ENCODE measurements at places on chromosomes 2 and 18.

DNA sequence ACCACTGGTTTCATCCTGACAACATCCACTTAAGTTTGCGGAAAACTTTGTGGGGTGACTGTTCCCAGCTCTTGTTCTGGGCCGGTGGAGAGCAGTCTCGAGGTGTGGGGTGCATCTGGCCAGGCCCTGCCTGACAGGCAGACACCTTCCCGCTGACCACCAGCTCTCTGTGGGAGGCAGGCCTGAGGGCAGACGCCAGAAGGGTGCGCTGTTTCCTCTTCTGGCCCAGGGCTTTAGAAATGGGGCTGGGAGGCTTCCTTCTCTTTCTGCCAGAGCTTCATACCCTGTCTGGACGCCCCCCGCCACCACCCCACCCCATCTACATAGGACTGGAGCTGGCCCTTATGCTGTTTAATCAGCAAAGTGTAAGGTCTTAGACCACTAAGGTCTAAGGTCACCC, 263.8 kb downstream of the LOXHD1 start:
- no peak for DNase-seq

DNA sequence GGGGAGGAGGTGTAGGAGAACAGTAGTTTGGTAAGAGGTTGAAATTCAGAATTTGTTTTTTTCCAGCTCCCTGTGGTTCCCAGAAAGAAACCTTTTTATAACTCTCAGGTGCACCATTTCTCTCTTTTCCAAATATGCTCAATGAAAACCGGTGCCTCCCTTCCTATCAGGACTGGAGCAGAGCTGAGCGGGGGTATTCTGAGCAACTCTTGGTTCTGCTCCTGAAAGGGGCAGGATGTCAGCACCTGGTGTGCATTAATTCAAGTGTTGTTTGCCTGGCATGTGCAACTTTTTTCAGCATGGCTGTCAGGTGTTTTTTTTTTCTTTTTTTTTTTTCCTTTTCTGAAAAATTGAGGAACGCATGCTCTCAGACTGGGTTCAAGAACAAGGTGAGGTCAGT, 74.1 kb downstream of the MAPK4 start:
- DNase-seq: no peak

DNA sequence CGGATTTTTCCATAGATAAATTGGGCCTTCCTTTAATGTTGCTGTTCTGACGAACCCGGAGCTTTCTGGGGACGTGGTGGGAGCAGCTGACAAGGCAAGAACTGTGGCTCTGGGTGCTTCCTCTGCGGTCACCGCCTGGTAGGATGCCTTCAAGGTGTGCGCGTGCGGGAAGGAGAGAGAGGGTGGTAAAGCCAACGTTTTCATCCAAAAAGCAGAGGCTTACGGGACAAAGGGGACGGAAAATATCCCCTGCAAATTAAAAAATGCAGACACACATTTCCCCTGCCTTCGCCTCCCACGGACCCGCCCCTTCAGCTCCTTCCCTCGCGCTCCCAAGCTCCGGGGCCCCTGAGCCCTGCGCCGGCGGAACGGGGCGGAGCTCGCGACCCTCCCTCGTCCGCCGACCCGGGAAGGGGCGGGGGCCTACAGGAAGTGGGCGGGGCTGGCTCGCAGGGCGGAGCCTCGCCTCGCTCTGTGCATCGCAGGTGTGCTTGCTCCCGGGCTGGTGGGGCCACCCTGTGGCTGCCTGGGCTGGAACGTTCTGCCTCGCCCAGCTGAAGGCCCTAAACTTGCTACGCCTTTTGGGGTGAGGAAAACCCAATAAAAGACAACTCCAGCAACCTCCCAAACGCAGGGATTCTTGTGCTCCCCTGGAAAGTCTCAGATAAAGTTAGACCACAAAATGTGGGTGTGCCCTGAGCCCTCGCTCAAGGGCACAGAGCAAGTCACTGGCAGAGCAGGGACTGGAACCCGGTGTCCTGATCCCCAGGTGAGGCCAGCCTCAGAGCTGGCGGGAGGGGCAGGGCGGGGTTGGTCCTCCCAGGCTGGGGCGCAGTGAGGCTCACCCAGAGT, 25.4 kb upstream of the SLC66A3 start:
- DNase-seq: peak; percentile 48

DNA sequence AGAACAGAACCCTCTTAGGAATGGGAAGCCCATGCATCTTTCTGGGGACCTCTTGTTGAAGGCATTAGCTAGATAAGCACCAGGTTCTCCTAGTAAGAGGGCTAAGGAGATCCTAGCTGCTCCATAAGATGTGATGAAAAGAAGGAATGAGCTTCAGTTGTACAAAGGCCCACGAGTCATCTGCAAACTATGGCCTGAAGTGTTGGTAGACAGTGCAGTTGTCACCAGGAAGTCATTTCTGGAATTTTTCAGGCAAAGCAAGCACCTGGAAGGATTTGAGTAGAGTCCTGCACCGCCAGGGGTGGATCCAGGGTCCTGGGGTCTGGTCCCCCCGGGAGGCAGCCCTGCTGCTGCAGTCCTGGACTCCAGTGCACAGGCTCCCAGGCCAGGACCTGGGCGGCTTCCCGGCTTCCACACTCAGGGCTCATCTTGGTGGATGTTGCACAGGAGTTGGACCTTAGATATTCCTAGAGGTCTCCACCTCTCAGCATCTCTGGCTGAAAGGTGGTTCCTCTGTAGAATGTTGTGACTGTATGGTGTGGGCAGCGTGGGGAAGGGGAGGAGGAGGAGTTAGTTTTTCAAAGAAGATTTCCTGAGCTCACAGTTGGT, 85.3 kb downstream of the LDLRAD4 start:
- DNase-seq: no peak

DNA sequence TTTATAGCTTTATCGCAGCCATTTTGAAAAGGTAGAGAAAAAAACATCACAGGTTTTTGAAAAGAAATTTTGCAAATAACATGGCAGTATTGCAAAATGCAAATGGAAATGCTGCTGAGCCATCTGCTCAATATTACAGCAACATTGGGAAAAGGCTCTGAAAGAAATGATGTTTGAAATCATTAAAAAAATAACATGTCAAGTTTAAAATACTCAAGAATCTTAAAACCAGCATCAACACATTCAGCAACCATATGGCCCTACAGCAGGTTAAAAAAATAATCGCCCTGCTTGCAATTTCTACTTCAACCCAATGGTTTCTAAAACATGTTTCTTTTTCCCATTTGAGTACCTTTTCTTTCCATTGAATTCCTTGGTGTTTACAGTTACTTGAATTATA, 289.4 kb downstream of the AFF3 start:
- DNase-seq: no peak

DNA sequence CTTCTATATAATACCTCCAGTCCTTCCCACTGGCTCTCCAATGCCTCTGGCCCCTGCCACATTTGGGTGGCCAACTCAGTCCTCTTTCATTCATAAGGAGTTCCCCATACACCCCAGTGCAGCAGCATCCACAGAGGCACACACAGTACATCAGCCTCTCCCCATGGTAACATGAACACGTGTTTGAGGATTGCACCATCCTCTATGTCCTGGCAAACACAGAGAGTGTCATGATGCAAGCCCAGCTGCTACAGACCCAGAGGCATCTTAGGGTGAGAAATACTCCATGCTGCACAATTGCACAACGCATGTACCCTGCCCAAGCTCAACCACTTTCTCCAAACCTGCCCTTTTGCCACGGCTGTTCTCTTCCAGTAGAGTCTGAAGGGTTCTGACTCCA, 11.5 kb downstream of the IGFBP5 start:
- DNase-seq: no peak

GRCh38 chr2:2768476-2768875, 437.4 kb upstream of the MYT1L start:
- no peak for DNase-seq

DNA sequence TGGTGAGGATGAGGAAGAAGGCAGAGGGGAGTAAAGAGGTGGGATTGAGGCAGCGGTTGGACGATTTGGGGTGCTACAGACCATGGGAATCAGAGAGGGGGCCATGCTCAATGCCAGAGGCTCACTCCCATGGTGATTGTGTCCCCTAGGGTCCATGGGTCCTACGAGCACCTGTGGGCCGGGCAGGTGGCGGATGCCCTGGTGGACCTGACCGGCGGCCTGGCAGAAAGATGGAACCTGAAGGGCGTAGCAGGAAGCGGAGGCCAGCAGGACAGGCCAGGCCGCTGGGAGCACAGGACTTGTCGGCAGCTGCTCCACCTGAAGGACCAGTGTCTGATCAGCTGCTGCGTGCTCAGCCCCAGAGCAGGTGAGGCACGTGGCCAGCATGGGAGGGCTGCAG, 5.2 kb downstream of the CAPN10 start:
- no peak for DNase-seq

DNA sequence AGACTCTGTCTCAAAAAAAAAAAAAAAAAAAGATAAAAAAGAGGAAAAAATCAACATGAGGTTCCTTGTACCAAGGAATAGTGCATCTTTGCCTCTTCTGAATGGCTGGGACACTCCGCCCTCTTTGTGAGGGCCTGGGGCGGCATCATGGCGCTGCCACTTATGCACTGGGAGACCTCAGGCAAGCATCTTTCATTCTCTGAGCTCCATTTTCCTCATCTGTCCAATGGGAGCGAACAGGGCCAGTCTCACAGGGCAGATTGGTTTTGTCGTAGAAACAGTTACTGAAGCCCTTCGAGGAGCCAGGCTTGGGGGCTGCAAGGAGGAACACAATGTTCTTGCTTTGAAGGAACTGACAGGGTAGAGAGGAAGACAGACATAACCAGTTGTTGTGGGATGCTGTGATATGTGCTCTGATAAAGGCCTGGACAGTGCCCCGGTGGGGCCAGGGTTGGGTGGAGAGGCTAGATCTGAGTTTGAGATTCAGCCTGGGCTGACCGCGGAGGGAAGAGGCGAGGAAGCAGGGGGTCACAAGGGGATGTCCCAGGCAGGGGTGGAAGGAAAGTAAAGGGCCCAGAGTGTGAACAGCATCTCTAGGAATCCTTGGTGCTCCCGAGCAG, 14.1 kb downstream of the ZFP36L2 start:
- no peak for DNase-seq

DNA sequence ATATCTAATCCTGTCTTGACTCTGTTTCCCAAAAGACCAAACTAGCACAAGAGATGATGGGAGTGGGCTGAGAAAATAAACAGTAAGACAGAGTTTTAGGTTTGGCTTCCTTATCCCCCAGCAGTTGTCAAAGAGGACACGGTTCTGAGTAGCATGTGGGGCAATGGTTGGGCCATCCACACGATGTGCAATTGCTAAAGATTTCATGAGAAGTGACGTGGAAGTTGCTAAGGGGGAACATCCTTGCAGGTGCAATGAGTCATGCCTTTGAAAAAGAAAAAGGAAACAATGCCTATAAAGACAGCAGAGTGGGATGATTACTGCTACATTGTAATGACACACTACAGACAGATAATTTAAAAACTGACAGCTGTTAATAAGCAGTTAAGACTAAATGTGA, 1395.8 kb downstream of the LRP1B start:
- no peak for DNase-seq

- no peak for DNase-seq
These were observed 43.4 kb downstream of the FEZ2 start for GRCh38 chr2:36554531-36554930.

- DNase-seq: no peak
These were observed 102.3 kb downstream of the LIPG start for GRCh38 chr18:49663899-49664890.

- DNase-seq: no peak
These were observed 301.7 kb downstream of the ALK start for GRCh38 chr2:29619689-29620088.

DNA sequence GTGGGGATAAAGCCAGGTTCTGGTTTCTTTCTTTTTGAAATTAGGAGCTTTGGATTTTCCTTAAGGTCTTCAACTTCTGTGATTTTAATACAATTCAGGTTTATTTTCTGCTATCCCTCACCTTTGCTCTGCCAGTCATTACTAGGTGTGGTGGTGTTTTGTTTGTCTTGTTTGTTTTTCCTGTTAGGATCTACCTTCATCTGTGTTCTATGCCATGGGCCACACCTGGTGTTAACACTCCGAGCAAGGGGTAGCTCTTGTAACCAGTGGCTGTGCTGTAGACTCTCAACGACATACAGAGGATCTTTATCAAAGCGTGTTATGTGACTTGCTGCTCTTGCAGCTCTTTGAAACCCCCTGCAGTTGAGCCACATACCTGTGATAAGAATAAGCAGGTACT, 38.6 kb downstream of the MGAT5 start:
- DNase-seq: no peak

DNA sequence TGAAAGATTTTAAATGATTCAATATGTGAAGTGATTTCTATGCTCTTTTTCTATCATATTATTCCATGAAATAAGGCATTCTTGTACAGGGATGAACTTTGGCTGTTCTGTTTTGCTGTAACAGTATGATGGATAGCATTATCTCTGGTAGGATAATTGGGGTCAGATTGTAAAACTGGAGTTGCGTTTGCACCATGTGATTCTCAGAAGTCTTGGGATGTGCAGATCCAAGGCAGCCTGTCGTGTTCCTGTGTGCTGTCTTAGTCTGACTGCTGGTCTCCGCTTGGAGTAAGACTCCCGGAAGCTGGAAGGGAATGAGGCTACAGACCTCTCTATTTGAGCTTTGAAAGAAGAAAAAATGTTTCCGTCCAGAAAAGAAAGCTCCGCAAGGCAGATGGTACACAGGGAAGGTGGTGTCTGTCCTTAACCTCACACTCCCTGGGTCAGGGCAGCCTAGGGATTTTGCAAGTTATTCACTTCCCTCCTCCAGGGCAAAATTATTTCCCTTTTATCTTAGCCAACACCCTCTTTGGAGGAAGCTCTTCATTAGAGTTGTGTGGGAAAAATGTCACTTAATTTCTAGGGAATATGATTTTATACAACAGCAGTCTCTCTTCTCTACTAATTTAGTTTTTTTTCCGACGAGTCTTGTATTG, 250.6 kb downstream of the PTPRM start:
- no peak for DNase-seq

GRCh38 chr2:150878356-150878755, 383.3 kb downstream of the RBM43 start:
- DNase-seq: no peak

DNA sequence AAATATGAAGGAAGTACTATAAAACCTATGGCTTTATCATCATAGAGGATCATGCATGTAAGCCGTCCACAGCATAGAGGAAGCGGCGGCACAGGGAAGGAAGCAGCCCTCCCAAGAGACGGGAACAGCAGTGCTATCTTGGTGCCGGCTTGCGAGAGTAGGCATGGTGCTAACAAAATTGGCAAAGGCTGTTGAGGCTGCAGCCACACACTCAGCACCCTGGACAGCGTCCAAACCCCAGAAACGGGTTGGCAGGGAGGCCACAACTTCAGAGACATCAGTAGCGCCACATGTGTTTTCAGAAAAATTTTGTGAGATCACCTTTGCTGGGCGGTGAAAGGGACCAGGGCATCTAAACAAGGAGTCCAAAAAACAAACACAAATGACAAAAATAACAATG, 37.7 kb downstream of the NETO1 start:
- DNase-seq: no peak
